ENCODE measurements at places on chromosomes 11 and 22. TPM values are rescaled to one million over a fixed set of nuclear protein-coding genes. Genes with fewer than 3 reads are reported as not detected.

The PARVA gene
- total RNA-seq = 58.3 TPM

The IGLL1 gene
- not detected for total RNA-seq

- no peak overlapping the region for H3K4me3 ChIP-seq
- no peak for DNase-seq
- no peaks in the 10 kb centered on the region for H3K27me3 ChIP-seq
- H3K4me1 ChIP-seq = no peaks in the 10 kb centered on the region
- peaks cover 21% of the 10 kb centered on the region for H3K36me3 ChIP-seq
Measured at GRCh38 chr22:47001288-47001687, 238.8 kb downstream of the TBC1D22A start.

GRCh38 chr11:45105233-45105983 lies 41.0 kb upstream of the PRDM11 start:
- no peak overlapping the region for H3K4me3 ChIP-seq
- no peak overlapping the region for H3K27ac ChIP-seq
- peak; percentile 84 for DNase-seq
- no peaks in the 10 kb centered on the region for H3K27me3 ChIP-seq
- no peaks in the 10 kb centered on the region for H3K36me3 ChIP-seq

DNA sequence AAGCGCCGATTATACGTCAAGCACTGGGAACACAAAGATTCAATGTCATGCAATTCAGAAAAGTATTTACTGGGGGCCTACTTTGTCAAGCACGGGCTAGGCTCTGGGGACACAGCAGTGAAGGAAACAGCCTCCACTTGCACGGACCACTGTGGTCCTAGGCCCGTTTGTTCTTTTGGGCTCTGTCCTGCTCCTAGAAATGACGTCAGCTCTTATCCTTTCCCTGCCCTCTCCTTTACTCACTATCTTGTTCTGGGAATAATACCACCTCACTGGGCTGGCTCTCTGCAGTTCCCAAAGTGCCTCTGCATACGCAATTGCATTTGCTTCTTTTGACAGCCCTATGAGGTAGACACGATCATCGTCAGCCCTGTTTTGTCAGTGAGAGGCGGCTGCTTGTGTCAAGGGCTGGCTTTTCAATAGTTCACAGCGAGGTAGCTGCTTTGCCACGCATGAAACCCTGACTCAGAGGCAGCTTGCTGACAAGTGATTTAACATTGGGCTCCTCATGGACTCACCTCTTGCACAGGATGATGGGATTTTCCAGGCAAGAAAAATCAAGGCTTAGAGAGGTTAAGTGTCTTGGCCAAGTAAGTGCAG lies 22.9 kb upstream of the IGSF22 start:
- DNase-seq = no peak
- H3K4me1 ChIP-seq = no peaks in the 10 kb centered on the region
- no peak overlapping the region for H3K4me3 ChIP-seq

DNA sequence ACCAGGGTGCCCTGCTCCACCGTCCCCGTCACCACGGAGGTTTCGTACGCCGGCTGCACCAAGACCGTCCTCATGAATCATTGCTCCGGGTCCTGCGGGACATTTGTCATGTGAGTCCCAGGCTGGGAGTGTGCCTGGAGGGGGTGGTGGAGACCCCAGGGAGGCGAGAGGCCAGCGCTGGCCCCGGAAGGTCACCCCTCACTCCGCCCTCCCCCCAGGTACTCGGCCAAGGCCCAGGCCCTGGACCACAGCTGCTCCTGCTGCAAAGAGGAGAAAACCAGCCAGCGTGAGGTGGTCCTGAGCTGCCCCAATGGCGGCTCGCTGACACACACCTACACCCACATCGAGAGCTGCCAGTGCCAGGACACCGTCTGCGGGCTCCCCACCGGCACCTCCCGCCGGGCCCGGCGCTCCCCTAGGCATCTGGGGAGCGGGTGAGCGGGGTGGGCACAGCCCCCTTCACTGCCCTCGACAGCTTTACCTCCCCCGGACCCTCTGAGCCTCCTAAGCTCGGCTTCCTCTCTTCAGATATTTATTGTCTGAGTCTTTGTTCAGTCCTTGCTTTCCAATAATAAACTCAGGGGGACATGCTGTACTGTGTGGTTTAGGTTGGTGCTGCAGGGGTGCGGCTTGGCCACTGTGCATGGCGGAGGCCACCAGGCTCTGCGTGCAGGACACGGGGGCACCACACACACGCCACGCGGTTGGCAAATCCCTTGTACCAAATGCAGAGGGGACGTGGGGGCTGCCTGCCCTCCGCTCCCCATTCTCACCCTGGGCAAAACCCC lies 35.4 kb downstream of the MUC2 start:
- H3K36me3 ChIP-seq = no peaks in the 10 kb centered on the region
- no peaks in the 10 kb centered on the region for H3K4me1 ChIP-seq
- no peak overlapping the region for H3K4me3 ChIP-seq
- DNase-seq = peak; percentile 35
- H3K27me3 ChIP-seq = peaks cover 21% of the 10 kb centered on the region
